ENCODE measurements at places on chromosomes 6 and 20.

- H3K4me3 ChIP-seq: no peak overlapping the region
- no peaks in the 10 kb centered on the region for H3K36me3 ChIP-seq
- H3K27me3 ChIP-seq: no peaks in the 10 kb centered on the region
- H3K27ac ChIP-seq: no peak overlapping the region
- H3K4me1 ChIP-seq: no peaks in the 10 kb centered on the region
- DNase-seq: no peak
These were observed 41.7 kb downstream of the COL19A1 start for GRCh38 chr6:69907981-69908498.

DNA sequence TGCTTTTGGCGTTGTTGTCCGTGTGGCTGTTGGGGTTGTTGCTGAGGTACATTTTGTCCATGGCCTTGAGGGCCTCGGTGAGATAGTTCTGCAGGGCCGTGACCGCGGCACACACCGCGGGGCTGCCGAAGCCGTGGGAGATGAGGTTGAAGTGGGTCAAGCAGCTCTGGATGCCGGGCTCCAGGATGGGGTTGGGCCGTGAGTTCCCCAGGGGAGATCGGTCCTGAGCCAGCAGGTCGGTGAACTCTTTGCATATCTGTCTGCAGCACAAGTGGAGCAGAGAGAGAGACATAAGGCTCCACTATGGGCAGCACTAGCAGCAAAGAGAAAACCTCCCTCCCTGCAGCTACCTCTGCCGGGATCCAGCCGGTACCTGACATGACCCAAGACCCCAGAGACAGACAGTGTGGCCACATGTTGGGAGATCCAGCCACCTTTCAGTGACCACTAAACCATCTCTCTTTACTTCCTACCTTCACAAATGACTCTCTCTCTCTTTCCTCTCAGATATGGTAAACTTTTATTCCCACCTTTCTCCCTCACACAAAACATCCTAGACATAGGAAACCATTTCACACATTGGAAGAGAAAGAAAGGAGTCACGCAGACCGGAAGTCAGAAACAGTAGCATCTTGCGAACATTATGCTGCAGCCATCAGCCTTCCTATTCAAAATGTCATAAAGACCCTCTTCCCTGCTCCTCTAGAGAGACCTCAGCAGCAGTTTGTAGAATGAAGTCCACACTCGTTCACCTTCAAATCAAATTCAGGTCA lies 16.2 kb downstream of the TFAP2A start:
- H3K27ac ChIP-seq: no peak overlapping the region
- peaks cover 3% of the 10 kb centered on the region for H3K4me1 ChIP-seq
- H3K36me3 ChIP-seq: no peaks in the 10 kb centered on the region
- H3K27me3 ChIP-seq: peaks cover 69% of the 10 kb centered on the region

DNA sequence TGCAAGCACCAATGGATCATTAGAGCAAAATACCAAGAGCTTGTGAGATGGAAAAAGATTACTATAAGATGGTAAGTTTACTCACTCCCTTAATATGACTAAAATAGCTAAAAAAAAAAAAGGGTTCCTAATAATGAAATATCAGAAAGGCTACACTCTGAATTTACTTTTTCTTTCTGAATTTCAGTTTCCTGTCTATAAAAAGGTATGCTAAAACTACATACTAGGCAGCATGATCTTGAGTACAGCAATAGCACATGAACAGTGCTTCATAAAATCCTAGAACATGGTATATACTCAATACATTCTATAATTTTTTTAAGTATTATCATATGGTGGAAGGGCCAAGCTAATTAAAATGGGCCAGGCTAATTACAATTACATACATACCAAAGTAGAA lies 24.0 kb upstream of the FAM135A start:
- no peaks in the 10 kb centered on the region for H3K36me3 ChIP-seq
- no peak overlapping the region for H3K27ac ChIP-seq
- H3K27me3 ChIP-seq: no peaks in the 10 kb centered on the region

DNA sequence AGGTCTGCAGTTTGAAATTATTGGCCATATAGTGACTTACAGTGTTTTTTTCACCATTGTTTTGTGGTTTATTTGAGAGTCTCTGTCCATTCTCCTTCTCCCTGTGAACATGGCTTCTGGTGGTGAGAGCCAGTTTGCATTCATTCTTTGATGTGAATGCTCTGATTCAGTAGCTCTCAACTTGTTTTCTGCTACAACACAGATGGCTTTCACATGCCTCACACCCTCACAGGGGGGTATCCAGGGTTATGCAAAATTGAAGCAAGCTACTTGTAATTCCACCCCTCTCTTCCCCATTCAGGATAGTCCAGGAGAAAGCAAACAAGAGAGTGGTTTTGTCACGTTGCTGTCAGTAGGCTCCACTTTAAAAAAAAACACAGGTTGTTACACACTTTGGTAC lies 55.6 kb downstream of the SLX4IP start:
- no peaks in the 10 kb centered on the region for H3K27me3 ChIP-seq
- no peak overlapping the region for H3K27ac ChIP-seq
- no peaks in the 10 kb centered on the region for H3K36me3 ChIP-seq
- no peak overlapping the region for H3K4me3 ChIP-seq
- H3K4me1 ChIP-seq: no peaks in the 10 kb centered on the region

DNA sequence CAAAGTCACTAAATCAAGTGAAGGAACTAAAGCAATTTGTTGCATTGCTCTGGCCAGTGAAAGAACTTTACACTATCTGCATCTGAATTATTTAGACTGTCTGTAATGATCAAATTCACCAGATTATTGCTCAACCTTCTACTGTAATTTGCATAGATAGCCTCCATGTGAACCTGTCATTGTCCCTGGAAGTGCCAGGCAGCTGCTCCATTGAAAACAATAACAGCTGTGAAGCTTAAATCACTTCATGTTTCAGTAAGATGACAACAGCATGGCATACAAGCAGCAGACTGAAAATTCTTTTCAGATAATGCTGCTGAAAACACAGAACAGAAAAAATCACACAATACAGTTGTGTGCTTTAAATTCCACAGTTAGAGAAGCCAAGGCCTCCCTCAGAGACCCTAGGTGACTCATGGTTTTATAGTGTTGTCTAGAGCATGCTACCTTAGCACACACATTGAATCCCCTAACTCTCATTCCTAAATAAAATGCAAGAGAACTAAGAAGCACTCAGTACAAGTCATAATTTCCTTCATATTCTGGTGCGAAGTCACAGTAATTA lies 248.9 kb downstream of the TPBG start:
- H3K4me1 ChIP-seq: no peaks in the 10 kb centered on the region
- H3K36me3 ChIP-seq: no peaks in the 10 kb centered on the region
- no peaks in the 10 kb centered on the region for H3K27me3 ChIP-seq

GRCh38 chr20:56392881-56393482 lies 537 bp downstream of the CSTF1 start:
- H3K27me3 ChIP-seq: no peaks in the 10 kb centered on the region
- peaks cover 24% of the 10 kb centered on the region for H3K4me1 ChIP-seq
- peak overlapping the region; percentile 89 for H3K27ac ChIP-seq
- DNase-seq: no peak
- H3K36me3 ChIP-seq: peaks cover 28% of the 10 kb centered on the region
- peak overlapping the region; percentile 88 for H3K4me3 ChIP-seq

GRCh38 chr6:12414096-12414675 lies 124.0 kb downstream of the EDN1 start:
- DNase-seq: no peak
- H3K4me3 ChIP-seq: no peak overlapping the region
- no peak overlapping the region for H3K27ac ChIP-seq
- H3K4me1 ChIP-seq: no peaks in the 10 kb centered on the region
- no peaks in the 10 kb centered on the region for H3K36me3 ChIP-seq

DNA sequence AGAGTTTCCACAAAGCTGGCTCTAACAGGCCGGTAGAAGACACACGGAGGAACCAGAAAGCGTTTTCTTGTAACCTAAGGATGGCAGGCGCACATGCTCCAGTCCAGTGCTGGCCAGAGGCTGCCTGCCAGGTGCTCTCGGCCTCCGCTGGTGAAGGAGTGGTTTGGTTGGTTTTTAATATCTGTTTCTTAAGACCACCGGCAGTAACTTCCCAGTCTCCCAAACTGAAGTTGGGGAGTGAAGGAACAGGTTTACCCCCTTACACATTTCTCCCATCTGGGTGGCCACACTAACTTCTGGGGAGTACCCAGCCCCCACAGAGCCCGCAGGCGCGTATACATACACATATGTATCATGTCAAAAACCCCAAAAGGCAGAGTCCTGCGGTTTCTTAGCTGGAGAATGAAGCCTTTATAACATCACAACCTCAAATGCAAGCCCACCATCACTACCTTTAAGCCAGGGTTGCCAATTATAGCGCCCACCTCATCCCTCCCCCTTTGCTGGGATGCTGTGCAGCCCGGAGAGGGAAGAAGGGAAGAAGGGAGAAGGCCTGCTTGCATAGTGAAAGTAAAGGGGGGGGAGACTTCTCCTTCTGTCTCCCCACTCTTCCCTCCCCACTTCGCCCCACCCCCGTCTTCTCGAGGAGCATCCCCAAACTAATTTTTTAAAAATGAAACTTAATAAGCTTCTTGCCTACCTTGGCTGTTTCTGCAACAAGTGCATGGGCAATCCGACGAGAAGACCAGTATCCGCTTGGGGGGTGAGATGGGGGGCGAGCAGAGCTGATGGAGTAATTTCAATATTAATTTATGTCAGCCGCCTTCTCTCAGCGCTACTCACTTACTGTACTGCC lies 1.0 kb downstream of the TRERF1 start:
- no peaks in the 10 kb centered on the region for H3K27me3 ChIP-seq
- H3K4me1 ChIP-seq: peaks cover 53% of the 10 kb centered on the region
- H3K36me3 ChIP-seq: no peaks in the 10 kb centered on the region
- no peak for DNase-seq
- peak overlapping the region; percentile 96 for H3K4me3 ChIP-seq

- H3K36me3 ChIP-seq: no peaks in the 10 kb centered on the region
- H3K27ac ChIP-seq: no peak overlapping the region
These were observed 490 bp upstream of the ID1 start for GRCh38 chr20:31604567-31605030.

GRCh38 chr20:17875981-17876385 lies 92.6 kb downstream of the SNX5 start:
- H3K4me1 ChIP-seq: peaks cover 11% of the 10 kb centered on the region
- H3K36me3 ChIP-seq: no peaks in the 10 kb centered on the region
- H3K27ac ChIP-seq: no peak overlapping the region
- no peaks in the 10 kb centered on the region for H3K27me3 ChIP-seq
- H3K4me3 ChIP-seq: no peak overlapping the region
- DNase-seq: no peak

GRCh38 chr20:43188861-43189553 lies 699 bp downstream of the PTPRT start:
- H3K4me1 ChIP-seq: peaks cover 8% of the 10 kb centered on the region
- H3K36me3 ChIP-seq: no peaks in the 10 kb centered on the region
- H3K4me3 ChIP-seq: no peak overlapping the region
- no peak for DNase-seq

- H3K27me3 ChIP-seq: no peaks in the 10 kb centered on the region
- H3K4me3 ChIP-seq: no peak overlapping the region
- DNase-seq: no peak
- no peaks in the 10 kb centered on the region for H3K36me3 ChIP-seq
- H3K4me1 ChIP-seq: no peaks in the 10 kb centered on the region
These were observed 211.6 kb downstream of the WDR27 start for GRCh38 chr6:169490246-169490641.

GRCh38 chr6:41064841-41065240 lies 7.3 kb downstream of the OARD1 start:
- no peak for DNase-seq
- H3K4me3 ChIP-seq: no peak overlapping the region
- H3K27me3 ChIP-seq: no peaks in the 10 kb centered on the region
- H3K4me1 ChIP-seq: no peaks in the 10 kb centered on the region

GRCh38 chr6:38179300-38179699 lies 359.8 kb downstream of the ZFAND3 start:
- no peaks in the 10 kb centered on the region for H3K4me1 ChIP-seq
- H3K36me3 ChIP-seq: peaks cover 5% of the 10 kb centered on the region
- no peak overlapping the region for H3K4me3 ChIP-seq
- DNase-seq: no peak
- H3K27ac ChIP-seq: no peak overlapping the region
- H3K27me3 ChIP-seq: no peaks in the 10 kb centered on the region

- peak; percentile 8 for DNase-seq
- H3K4me1 ChIP-seq: peaks cover 15% of the 10 kb centered on the region
- H3K27me3 ChIP-seq: peaks cover 9% of the 10 kb centered on the region
These were observed 381 bp downstream of the MAP3K7 start for GRCh38 chr6:90586546-90586835.

DNA sequence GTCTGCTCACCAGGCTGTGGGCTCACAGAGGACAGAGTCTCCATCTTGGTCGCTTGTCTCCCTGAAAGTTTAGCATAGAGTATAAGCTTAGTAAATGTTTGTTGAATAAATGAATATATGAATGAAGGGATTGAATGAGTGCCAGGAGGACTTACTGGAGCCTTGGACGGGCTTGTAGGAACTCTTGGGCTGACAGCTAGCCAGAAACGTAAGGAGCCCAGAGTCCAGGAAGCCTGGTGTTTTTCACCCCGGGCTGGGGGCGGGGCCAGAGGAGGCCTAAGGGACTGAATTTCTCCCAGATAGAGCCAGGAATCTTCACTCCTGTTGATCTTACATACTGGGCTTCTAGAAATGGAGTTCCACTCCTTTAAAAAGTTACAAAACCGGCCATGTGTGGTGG lies 68.5 kb upstream of the SRSF6 start:
- H3K27ac ChIP-seq: no peak overlapping the region
- no peaks in the 10 kb centered on the region for H3K4me1 ChIP-seq
- no peaks in the 10 kb centered on the region for H3K36me3 ChIP-seq
- DNase-seq: no peak
- peaks cover 15% of the 10 kb centered on the region for H3K27me3 ChIP-seq

GRCh38 chr6:35492974-35493284 lies 4.0 kb downstream of the TEAD3 start:
- H3K27me3 ChIP-seq: no peaks in the 10 kb centered on the region
- H3K4me3 ChIP-seq: no peak overlapping the region
- H3K27ac ChIP-seq: no peak overlapping the region
- no peaks in the 10 kb centered on the region for H3K36me3 ChIP-seq
- peaks cover 20% of the 10 kb centered on the region for H3K4me1 ChIP-seq

GRCh38 chr6:30970946-30971345 lies 12.6 kb upstream of the MUC21 start:
- H3K27me3 ChIP-seq: no peaks in the 10 kb centered on the region
- H3K4me1 ChIP-seq: no peaks in the 10 kb centered on the region
- no peak overlapping the region for H3K4me3 ChIP-seq
- no peak for DNase-seq

All from CD4-positive, alpha-beta T cell (primary cell).